ENCODE measurements at places on chromosomes 7 and 10.

DNA sequence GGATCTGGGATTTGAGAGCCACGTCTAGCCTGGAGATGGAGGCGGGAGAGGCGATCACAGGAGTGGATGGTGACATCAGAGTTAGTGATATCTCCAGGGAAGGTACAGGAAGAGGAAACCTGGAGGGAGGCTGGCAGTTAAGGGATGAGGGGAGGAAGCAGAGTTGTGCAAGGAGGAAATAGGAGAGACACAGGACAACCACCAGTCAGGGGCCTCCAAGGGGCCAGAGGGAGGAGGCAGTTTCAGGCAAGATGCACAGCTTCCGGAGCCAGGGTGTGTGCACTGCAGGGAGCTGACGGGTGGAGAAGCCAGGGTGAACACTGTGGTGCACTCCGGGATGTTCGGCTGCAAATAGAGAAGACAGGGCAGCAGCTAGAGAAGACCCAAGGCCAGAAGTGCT is 141.2 kb downstream of the GLI3 start:
- no peak for DNase-seq

DNA sequence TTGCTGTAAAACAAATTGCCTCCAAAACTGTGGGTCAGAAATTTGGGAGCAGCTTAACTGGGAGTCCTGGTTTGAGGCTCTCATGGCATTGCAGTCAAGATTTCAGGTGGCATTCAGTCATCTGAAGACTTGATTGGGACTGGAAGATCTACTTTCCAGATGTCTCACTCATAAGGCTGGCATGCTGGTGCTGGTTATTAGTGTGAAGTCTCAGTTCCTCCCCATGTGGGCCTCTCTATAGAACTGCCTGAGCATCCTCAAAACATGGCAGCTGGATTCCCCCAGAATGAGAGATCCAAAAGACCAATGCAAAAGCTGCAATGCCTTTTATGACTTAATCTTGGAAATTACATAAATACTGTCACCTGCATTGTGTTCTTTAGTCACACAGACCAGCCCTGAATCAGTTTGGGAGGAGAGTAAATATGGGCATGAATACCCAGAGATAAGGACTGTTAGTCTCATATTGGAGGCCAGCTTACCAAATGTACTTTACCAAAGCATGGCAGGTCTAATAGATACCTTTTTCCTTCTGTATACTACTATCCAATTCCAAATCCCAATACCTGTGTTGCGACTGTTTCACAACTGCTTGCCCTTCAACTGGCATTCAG is 6.5 kb upstream of the HERPUD2 start:
- DNase-seq = no peak

- DNase-seq = no peak
Observed at GRCh38 chr7:147245274-147245673, 1128.7 kb downstream of the CNTNAP2 start.

- DNase-seq = no peak
Observed at GRCh38 chr7:90671571-90671970, 75.5 kb downstream of the CDK14 start.

- no peak for DNase-seq
Observed at GRCh38 chr7:33876596-33877274, 28.6 kb upstream of the BMPER start.

- DNase-seq = no peak
Observed at GRCh38 chr7:120054376-120055100, 218.4 kb upstream of the KCND2 start.

GRCh38 chr10:9913876-9914514 is 1103.7 kb upstream of the CELF2 start:
- DNase-seq = no peak

DNA sequence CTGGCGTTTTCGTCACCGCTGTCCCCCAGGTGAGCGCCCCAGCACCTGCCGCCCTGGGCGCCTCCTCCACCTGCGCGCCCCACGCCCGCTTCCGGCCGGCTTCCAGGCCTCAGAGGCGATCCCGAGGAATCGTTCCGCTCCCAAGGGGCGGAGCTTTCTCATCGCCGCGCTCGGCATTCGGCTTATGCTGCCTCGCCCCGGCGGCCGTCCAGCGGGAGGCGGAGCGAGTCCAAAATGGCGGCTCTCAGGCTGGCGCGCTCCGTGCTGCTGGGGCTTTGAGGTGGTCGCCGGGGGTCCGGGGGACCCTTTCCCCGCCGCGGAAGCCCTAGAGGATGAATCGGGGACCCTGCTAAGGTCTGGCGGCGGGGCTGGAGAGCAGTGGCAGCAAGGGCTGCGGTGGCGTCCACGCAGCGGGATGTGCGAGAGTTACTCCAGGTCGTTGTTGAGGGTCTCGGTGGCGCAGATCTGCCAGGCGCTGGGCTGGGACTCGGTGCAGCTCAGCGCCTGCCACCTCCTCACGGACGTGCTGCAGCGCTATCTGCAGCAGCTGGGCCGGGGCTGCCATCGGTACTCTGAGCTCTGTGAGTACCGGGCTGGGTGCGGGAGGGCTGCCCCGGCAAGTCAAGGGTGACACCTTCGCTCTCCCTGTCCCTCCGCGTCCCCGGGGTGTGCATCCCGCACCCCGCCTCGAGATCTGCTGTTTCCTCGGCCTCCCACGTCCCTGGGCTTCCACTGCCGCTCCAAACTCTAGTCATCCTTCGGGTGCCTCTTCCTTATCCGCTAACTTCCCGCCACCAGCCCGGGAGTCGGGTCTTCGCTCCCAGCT is at the start of gene TAF3:
Gene TAF3, plus strand, starts transcription at position 211 of the 826 bp plus-strand sequence. Its CDS starts 205 bp downstream, at position 416.
- peak; percentile 98 for DNase-seq

DNA sequence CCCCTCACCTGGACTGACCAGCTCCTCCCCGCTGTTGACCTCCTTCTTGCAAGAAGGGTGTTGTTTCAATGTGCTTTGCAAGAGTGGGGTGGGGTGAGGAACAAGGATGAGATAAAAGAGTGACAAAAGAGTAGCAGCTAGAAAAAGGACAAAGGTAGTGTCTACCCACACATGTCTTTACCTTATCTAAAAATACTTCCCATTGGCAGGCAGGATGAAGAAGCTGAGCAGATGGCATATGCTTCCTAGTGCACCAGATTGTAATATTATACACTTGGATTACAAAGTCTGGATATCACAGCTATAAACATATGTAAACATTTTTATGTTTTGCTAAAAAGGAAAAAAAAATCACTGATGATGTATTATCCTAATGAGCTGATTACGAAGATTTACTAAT is 34.5 kb downstream of the CHN2 start:
- no peak for DNase-seq

- peak; percentile 62 for DNase-seq
Observed at GRCh38 chr7:115008465-115009114, 86.7 kb downstream of the MDFIC start.

DNA sequence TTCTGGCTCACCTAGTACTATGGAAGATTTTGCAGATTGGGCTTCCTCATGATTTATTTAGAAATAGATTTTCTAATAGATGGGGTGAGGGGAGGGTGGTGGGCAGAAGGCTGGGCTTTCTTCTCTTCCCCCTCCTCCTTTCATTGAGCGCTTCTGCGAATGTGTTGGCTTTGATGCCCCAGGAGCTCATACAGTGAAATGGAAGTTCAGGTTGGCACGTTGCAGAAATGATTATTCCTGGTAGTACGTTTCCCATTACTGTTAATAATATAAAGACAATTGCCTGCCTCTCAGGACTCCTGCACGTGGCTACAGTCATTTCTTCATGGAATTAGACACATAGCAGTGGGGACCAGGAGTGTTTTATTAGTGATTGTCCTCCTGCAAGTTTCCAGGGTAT is 39.8 kb downstream of the TCF7L2 start:
- peak; percentile 5 for DNase-seq

DNA sequence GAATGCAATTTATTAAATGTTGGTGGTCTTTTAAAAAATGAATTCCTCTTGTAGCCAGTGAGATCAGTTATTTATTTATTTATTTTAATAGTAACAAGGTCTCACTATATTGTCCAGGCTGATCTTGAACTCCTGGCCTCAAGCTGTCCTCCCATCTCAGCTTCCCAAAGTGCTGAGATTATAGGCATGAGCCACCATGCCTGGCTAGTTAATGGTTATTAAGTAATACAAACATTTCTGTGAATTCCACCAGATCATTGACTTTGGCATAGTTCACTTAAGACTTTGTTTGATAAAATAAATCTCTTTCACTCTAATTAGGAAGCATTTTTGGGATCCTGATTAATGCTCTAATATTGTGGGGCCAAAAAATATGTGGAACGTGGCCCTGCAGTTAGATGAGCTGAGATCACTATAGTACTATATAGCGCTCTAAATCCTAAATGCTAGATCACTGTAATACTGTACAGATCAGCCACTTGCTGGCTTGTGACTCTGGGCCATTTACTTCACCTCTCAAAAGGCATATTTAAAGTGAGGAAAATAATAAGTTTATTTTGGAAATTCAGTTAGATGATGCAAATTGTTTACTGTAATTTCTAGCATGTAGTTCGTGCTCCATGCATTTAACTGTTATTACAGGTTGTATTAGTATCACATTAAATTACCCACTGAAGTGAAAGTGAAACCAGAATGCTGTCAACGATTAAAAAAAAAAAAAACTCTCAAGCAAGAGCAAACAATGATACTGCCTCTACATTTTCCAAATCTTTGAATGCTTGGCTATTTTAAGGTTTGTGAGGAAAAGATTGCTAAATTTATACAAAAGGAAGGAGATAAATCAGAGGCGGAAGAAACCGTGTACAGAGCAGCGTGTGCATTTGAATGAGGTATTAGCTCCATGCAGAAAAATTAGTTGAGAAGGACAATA is 15.9 kb upstream of the FAS start:
- DNase-seq = no peak

- DNase-seq = no peak
Observed at GRCh38 chr10:59903871-59904270, 2.5 kb downstream of the CCDC6 start.

DNA sequence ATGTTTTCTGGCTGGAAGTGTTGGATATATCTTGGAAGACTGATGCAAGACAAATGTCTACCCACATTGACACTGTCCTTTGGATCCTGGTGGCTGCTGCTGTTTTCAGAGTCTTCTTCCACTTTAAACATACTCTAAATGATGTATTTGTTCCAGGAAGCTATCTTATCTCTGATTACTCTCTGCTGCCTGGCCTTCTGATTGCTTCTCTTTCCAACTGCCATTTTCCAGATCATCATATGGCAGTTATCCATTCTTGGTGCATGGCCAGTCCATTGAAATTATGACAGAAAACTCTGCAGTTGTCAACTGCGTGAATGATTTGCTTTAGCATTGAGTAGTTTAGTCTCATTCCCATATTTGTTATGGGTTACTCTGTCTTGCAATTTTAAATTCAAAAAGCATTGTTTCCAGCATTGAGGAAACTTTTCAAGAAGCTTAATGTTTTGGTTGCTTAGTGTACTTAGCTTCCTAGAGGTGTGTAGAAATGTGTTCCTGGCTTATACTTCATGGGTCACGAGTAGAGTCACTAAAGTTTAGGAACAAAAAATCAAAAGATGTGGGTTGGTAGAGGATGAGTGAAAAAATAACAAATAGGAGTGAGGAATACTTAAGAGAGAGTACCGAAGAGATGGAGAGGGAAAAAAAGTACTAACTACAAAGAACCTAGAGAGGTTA is 268.3 kb upstream of the MTPN start:
- DNase-seq = no peak

DNA sequence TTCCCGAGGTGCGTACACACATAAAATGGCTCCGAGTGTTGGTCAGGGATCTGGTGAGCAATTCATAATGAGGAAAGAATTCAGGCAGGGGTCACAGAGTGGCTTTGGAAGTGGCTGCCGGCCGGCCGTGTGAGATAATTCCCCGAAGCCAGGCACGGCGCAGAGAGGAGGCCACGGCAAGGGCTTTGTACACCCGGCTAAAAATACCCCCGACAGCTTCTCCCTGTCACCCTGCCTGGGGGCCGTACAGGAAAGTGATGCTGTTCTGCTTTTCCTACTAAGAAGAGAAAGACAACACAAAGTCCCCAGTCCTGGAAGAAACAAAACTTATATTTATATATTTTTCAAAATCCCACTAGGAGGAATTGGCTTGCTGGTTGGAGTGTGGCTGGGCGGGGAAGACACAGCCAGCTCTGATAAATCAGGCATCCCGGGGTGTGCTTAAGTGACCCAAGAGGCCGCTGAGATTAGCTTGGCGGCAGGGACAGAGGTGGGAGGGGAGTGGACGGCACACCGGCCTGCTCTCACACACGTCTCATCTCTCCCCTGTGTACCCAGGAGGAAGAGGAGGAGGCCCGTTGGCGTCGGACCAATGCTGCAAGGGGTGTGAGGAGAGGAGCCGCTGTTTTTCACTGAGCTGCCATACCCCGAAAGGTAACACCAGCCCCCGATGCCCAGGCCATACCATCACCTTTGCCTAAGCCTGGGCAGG is 70.5 kb downstream of the ZMIZ1 start:
- DNase-seq = no peak

- no peak for DNase-seq
Observed at GRCh38 chr10:90822508-90822907, 35.3 kb downstream of the HTR7 start.

DNA sequence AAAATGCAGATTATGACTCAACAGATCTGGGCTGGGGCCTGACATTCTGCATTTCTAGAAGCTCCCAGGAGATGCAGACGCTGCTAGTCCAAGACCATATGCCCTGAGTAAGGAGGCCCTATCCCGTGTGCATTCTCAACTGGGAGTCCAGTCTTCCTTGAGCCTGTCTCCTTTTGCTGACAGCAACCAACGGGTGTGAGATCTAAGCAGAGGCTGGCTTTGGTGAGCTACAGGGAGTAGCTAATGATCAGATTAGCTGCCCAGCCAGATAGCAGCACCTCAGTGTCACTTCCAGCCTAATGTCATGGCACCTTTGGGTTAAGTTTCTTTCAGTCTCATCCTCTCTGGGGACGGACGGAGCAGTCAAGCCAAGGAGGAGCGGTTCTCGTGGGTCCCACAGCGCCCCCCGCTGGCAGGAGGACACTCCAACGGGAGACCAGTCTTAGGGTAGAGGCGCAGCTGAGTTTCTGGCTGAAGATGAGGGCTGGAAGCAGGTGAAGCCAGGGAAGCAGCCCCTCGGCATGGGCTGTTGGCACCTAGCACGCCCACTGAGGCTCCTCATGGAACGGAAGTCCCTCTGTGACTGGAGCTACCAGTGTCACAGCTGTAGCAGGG is 154.0 kb downstream of the CCDC3 start:
- DNase-seq = no peak

DNA sequence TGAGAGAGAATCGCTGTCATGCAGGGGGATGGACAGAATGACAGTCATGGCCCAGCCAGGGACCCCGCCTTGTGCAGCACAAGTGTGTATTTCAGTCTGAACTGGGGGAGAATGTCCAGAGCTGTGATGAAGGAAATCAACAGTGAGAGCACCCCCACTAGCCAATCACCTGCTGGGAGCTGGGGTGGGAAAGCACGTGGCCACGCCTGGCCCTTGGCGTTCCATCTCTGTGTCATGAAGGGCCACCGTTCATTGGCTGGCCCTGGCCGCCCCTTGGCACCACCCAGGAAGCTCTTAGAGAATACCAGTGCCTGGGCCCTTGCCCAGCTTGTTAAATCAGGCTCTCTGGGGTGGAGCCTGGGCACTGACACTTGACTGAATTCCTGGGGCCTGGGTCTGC is 22.8 kb downstream of the GRID1 start:
- peak; percentile 43 for DNase-seq

DNA sequence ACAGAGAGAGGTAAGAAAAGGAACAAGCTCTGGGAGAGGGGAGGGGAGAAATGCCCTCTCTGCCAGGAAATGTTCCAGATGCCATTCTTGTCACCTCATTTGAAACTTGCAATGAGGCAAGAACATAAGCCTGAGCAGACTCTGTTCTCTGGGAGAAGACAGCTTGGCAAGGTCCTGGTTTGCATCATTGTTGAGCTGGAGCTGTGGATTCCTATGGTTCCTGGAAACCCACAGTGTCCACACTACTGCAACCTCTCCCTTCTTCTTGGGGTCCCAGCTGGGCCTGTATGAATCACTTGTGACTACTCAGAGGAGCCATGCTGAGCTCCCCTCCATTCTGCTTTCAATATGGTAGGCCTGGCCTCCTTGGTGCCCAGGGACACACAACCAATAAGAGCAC is 60.8 kb upstream of the HECTD2 start:
- no peak for DNase-seq
